ENCODE measurements at places on chromosomes 6 and 20.
A peak's percentile ranks its signal among the peaks of the same experiment; 100 is the strongest.

DNA sequence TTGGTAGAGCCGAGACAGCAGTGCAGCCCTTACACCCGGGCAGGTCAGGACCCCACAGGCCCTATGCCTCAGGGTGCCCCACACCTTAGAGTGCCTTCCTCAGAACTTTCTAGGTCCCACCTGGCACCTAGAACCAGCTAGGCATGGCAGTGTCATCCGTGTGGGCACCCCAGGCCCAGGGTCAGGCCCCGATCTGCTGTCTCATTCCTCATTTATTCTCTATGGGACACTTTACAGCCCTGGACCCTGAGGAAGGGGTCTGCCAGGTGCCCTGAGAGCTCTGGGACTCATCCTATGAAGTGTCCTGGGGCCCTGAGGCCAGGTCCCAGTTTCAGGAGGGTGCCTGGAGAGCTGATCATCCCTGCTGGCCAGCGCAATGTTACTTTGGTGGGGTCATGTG, 8.1 kb upstream of the BPI start:
- DNase-seq, result no peak

- DNase-seq, result peak; percentile 7
Observed at GRCh38 chr6:147648916-147649315, 140.4 kb downstream of the SAMD5 start.

DNA sequence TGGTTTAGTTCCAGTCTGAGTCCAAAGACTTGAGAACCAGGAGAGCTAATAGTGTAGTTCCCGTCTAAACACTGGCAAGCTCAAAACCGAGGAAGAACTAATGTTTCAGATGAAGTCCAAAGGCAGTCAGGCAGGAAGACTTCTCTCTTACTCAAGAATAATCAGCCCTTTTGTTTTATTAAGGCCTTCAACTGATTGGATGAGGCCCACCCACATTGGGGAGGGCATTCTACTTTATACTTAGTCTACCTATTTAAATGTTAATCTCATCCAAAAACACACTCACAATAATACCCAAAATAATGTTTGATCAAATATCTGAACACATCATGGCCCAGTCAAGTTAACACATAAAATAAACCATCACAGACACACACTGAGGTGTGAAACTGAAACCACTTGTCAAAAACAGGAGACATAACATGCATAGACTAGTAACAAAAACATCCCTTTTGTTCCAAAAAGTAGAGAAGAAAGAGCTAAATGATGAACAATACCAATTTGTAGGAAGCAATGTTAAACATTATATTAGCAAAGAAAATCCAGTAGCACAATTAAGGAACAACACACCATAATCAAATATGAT, 50.2 kb upstream of the SENP6 start:
- DNase-seq, result no peak

DNA sequence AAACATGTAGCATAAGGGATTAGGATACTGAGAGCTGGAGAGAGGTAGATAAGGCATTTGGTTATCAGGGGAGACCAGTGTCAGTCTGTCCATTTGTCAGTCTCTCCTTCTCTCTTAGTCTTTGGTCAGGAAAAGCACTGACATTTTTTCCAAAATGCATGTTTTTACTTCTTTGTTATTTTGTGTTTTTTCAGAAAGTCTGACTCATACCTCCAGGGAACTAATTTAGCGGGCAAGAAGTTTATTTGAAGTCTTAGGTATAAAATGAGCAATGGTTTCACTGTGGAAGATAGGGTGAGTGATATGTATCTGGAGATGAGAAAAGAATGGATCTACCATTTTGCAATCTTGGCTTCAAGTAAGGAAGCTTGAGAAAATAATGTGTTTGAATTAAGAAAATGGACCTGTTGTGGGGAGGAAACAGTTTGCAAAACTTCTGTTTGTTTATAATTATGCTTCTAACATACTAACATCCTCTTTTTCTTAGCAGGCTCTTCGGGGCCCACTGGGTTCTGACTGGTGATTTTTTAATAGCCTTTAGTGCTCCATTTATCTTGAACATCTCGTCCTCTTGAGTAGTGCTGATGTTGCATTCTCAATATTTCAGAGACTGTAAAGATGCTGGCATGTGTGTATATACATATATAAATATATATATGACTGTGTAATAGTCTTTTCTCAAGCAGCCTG, 66.9 kb upstream of the FABP7 start:
- DNase-seq, result no peak

DNA sequence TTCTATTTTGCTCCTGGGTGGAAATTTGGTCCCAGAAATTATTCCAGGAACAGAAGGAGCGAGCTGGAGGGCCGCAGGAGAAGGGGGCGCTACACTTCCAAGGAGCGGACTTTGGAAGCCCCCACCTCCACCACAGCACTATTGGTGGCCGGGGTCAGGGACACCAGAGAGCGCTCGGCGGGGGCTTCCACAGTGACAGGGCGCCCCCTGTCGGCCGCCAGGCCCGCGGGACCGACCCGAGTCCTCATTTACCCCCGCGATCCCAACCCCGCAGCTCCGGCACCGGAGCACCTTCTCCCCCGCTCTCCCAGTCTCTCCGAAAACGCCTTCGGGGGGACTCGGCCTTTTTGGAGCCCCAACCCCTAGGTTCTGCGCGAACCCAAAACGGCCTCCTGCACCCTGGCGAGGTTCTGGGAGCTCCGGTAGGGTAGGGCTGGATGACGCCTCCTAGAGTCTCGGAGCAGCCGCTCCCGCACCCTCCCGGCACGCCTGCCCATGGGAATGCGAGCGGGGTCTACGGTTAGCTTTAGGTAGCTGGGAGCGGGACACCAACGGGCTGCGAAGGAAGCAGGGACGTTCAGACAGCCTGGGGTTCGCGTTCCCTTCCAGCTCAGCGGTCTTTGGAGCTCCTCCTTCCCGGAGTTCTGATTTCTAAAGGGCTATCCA, 2.4 kb upstream of the FOXA2 start:
- DNase-seq, result no peak

GRCh38 chr20:18001131-18001921, 32.5 kb downstream of the MGME1 start:
- peak; percentile 90 for DNase-seq

DNA sequence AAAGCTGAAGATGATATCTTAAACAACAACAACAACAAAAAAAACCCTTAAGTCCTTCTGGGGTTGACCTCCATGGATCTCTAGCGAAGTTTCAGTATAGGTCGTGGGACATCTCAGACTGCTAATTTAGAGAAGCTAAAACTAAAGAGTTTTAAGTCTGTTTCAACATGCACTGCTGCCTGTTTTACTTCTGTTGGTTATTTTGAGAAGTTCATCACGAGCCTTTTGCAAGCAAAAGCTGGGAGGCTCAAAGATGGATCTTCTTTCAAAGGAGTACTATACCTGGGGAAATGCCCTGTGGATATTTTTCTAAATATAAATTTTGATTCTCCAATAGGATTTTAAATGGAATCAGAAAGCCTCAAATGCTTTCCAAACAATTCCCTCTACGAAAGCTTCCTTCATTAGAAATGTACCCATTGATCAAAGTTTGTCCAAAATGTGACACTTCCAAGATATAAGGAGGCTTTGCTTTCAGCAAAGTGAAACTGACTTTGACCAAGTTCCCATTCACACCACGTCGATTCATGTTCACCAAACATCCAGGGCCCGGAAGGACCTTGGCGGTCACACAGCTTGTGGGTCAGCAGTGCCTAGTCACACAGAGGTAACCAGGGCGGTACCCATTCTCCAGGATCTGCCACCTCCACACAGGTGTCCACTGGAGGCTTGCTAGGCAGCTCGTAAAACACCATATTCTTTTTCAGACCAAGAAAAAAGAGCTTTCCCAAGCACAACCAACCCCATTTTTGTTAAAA, 94.7 kb upstream of the QKI start:
- DNase-seq, result no peak

- DNase-seq, result no peak
Observed at GRCh38 chr6:68740828-68741500, 105.9 kb downstream of the ADGRB3 start.

DNA sequence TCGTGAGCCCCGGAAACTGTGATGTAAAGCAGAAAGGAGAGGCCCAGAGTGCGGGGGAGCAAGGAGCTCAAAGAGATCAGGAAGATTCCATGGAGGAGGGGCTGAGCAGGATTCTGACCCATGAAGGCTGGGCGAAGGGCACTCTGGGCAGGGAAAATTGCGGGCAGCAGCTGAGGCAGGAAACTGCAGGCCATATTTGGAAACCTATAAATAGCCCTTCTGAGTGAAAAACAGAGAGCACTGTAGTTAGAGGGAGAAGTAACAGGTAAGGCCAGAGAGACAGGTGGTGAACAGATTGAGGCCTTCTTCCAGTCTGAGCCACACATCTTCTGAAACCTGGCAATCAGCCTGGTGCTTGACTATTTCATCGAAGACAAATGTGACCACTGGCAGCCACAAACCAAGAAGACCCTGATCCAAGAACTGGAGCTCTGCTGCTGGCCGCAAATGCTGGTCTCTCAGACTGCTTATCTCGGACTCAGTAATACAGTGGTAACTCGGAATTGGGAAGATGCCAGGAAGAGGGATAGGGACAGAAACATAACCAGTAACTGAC, 14.1 kb upstream of the BEND3 start:
- no peak for DNase-seq

GRCh38 chr20:50368386-50368785, 141.8 kb upstream of the PTPN1 start:
- DNase-seq, result no peak

GRCh38 chr20:41577129-41578009, 40.8 kb downstream of the CHD6 start:
- no peak for DNase-seq

GRCh38 chr6:157021993-157022740, 245.0 kb downstream of the ARID1B start:
- peak; percentile 96 for DNase-seq

GRCh38 chr6:33695451-33695887, 16.0 kb downstream of the UQCC2 start:
- DNase-seq, result peak; percentile 46

DNA sequence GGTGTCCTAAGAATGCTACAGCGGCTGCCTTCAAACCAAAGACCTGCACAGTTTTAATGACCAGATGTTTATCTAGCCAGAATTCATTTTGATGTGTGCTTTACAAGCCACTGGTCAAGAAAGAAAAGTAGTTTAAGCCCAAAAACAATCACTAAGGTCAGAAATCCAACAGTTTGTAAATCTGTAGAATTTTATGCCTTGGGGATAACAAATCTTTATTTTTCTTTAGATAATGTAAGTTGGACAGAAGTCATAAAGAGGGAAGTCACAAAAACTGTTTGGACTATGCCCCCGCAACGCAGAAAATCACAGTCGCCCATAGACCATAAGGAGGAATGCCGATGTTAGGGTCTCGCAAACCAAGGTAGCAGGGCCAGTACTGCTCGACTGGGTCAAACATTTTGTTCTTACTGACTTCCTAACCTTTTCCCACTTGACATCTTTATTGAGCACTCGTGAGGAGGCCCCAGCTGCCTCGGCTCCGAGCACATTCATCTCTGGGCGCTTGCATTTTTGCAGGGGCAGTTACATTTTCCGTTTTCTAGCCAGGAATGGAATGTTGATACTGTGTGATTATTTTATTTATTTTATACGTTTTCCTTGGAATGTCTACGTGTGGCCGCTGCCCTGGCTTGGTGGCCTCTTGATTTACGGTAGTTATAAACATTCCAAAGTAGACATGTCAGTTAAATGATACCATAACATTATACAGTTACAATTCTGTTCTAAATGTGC, 56.7 kb upstream of the APCDD1L start:
- DNase-seq, result no peak

- no peak for DNase-seq
Observed at GRCh38 chr6:37149745-37150144, 20.2 kb upstream of the PIM1 start.

GRCh38 chr6:40727271-40727670, 140.1 kb upstream of the LRFN2 start:
- DNase-seq, result no peak

- DNase-seq, result no peak
Observed at GRCh38 chr6:158773581-158774449, 45.4 kb downstream of the EZR start.

DNA sequence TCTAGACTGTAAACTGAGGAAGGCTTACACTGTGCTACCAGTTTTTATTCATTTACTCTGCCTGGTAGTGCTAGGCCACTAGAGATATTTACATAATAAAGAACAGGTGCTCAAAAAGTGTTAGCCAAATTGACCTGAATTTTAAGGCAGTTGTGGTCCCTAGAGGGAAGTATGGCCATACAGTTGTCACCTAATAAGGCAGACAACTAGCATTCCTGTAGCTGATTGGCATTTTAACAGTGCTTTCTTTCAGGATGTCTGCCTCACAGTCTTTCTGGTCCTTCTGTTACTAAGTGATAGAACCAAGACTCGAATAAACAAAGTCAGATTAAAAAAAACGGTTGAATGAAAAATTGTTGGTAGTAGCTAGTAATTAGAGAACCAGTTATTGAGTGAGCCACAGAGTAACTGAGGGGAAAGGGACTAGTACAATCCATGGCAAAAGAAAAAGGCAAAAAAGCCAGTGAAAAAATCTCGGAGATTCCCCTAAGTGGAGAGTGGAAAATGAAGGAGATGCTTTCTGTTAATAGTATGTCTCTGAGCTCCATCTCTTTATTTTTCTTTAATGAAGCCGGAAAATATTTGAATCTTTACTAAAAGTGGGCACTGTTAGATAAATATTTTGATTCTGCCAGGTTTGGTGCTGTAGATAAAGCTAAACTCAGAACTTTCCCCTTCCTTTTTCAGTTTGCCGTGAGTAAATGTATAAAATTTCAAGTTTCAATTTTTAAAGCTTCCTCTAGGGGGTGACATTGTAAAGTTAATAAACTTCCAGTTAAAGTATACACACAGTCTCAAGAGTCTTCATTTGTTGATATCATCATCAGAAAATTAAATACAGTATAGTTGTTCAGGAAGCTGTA, 9.1 kb downstream of the VTA1 start:
- peak; percentile 23 for DNase-seq

DNA sequence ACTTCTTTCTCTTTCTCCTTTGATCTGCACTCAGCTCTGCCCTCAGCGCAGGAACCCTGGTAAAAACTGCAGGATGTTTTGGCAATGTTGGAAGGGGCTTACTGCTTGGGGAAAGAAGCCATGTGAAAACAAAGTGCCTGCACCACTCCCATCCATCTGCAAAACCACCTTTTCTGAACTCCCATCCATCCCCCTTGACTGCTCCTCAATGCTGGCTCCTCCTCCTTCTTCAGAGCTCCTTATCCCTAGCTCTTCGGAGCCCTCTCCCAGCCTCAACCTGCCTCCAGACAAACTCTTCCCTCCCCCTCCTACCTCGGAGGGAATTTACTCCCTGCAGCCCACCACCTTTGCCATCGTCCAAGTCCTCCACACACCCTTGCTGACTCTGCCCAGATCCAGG, 4.2 kb upstream of the ZBTB12 start:
- DNase-seq, result no peak

GRCh38 chr20:32909896-32910571, 51.3 kb downstream of the EFCAB8 start:
- no peak for DNase-seq

DNA sequence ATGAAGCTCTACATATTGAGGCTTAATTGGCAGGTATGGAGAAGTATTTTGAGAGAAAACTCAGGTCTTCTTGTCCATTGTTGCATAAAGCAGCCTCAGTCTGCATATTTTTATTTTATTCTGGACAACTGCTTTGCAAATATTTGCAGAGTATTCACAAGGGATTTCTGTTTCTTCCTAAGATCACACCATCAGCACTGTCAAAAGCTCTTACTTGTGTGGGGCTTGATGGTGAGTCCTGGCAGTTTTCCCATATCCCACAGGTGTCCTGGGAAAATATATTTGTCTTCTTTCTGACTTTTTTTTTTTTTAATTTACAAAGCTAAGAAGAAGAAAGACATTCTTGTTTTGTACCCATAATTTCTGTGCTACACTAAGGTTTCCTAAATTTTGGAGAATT, 16.9 kb upstream of the MLIP start:
- no peak for DNase-seq

- no peak for DNase-seq
Observed at GRCh38 chr6:137370871-137371633, 123.1 kb downstream of the OLIG3 start.

All from AG10803 (cell line).